ENCODE measurements at places on chromosomes 3 and 15.

- no peak for DNase-seq
These were observed 57.5 kb upstream of the PRR23E start for GRCh38 chr3:127135241-127136023.

DNA sequence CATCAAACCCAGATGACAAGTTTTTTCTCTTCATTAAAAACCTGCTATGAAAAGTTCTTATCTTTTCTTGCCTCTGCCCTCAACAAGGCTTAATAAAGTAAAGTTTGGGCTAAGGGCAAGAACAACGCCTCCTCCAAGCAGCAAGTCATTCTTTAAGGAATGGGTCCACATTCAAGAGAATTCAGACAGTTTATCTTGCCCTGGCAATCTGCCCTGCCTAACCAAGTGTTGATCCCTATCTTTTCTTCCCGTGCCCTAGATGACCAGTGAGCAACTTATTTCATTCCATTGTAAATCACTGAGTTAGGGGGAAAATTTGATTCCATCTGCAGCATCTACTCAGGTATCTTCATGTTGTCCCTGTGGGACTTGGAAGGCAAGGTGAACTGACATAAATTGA is 370.3 kb upstream of the DPPA4 start:
- DNase-seq: no peak

DNA sequence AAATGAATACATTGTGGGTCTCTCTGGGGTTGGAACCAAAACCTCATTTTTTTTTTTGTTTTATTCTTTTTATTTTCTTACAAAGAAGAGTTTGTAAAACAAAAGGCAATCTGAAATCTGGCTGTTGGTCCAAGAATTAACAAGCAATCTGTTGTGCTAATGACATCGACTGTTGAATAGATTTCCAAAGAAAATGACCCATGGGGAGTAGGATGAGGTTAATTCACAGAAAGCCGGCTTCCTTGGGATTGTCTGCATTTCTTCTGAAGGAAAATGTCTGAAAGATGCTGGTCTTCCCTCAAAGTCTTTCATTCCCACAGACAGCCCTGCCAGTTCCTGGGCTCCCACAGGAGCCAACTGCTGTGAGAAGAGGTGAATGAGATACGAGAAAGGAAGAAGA is 92.9 kb downstream of the LRRC3B start:
- no peak for DNase-seq

- DNase-seq: no peak
These were observed 43.3 kb downstream of the RBMS3 start for GRCh38 chr3:29324180-29324651.

DNA sequence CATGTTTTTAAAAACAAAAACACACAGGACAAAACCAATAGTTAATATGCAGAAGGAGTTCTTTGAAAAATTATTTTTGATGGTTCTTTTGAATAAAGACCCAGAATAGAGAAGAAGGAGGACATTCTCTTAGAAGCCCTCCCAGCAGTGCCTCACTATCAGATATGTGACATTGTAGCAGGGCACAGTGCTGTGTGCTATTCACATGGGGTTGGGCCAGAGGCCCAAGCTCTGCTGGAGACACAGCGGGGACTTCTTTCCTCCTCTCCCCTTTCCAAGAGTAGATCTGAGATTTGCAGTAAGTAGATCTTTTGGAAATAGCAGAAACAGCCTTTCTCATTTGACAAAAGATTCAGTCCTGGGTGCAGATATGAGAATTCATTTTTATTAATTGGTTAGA is 6.3 kb downstream of the GYG1 start:
- no peak for DNase-seq

DNA sequence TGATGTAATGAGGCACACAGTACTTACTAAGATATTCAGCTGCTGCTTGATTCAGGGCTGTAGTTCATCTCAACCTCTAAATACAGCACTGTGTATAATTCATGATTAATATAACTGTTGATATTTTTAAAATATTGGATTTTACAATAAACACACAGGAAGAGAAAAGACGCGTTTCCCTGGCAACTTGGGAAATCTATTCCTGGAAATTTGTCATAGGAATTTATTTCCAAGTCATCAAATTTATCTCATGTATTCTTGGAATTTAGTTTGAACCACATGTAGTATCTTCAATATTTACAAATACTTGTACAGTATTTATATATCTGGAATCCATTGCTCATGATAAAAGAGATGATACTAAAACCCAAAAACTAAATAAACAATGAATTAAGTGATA is 30.6 kb downstream of the EPHA3 start:
- no peak for DNase-seq

DNA sequence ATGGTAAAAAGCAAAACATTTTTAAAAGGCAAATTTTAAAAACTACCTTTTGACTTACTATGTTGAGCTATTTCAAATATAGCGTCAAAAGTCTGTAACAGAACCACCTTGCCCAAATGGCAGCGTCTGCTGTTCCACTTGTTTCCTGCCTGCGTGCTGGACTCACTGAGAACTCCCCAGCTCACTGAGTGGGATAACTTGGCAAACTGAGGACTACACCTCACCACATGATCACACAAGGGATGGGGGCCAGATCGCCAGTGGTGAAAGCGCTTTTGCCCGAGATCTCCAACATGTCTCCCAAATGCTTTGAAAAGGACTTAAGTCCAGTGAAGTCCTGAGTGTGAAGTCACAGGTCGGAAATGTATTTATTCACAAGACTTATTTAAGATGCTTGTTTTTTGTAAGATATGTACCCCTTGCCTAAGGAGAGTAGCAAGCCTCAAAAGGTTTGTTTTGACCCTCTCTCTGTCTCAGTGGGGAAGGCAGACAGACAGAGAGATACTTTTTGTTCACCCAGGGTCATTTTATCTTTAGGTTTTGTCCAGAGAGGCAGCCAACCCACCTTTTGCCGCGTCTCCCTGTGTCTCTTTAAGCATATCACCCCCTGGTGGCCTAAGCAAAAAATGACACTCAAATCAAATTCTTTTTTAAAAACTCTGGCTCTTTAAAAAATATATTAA is 192.6 kb downstream of the PDZRN3 start:
- no peak for DNase-seq

DNA sequence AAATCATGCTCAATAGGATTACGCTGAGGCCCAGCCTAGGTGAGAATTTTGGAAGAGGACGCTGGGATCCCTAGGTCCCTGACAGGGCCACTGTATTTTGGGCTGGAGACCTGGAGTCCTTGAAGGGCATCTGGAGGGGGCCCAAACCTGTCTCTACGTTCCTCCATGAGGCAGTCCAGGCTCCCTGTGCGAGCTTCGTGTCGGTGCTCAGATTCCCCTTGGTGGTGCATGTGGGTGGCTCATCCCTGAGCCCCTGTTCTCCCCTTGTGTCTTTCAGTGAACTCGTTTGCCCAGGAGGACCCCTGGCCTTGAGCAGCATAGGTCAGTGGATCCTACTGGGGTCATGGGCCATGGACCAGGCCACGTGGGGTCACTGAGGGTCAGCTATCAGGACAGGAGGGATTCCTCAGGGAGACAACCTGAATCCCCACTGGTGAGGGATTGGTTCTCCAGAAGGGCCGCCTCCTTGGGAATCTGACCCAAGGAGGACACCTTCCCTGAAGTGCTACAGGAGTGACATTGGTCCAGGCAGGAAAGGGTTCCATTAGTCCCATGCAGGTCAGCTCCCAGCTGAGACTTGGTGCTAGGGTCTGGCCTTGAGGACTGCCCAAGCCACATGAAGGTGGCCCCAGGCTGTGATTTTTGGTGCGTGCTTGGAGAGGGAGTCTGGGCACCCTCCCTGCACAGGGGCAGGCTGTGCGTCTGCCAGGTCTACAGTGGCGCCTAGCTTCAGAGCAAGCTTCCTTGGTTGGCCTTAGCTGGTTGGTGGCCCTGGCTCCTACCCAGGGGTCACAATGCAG is 229.8 kb downstream of the SNRPN start:
- DNase-seq: no peak

GRCh38 chr3:56919137-56919796 is 117.5 kb upstream of the ARHGEF3 start:
- DNase-seq: no peak

DNA sequence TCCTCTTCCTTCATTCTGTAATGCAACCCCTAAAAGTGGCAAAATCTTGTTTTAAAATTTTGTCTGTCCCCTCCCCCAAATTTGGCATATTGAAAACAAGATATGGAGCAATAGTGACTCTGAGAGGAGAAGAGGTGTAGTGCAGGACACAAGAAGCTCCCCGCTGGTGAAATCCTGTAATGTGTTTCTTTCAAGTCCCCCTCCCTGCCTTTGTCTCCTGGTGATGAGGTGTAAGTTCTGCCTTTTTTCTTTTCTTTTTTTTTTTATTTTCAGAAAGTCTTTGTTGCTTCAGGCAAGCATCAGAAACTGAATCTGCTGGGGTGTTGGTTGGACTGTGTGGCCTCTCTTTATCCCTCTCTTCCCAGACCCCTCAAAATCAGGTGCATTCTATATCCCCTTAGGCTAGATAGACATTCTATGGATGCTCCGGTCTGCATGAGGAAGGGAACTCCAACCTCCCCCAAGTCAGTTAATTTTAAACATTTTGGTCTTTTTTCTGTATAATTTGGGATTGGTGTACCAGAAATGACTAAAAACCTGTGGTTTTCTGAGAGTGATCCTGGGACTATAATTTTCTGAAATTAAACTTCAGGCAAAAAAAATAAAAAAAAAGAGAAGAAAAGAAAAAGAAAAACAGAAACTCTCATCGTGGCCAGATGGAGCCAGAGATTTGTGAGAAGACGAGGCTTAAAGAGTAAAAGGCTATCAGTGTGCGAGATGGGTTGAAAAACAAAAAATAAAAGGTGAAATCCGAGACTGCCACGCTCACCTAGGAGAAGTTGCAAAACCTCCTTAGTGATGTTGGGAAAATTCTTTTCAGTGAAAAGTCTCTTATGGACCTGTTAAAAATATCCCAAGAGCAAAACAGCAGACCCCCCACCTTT is 21.4 kb downstream of the ACKR2 start:
- no peak for DNase-seq

DNA sequence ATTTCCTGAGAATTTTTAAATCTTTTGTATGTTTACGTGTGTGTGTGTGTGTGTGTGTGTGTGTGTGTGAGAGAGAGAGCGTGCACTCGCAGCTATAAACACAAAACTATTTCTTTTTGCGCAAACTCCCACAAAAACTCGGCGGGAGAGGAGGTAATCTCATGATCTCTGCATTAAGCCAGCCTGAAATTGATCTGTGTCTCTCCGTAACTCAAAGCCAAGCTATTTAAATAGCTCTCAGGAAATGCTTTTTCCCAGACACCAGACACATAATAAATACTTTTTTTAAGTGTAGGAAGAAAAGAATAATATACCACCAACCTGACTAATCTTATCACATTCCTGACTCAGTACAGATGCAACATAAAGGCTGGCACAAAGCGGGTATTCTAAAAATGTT is 226.8 kb downstream of the MAGI1 start:
- no peak for DNase-seq

Data from stimulated activated CD8-positive, alpha-beta memory T cell treated with anti-CD3 and anti-CD28 coated beads, Interleukin-4, amount 100 ng/mL, for 24 hours (primary cell).